ENCODE measurements at places on chromosomes 1 and 21.

GRCh38 chr1:165052936-165053335 lies 303.6 kb downstream of the LMX1A start:
- DNase-seq, result no peak

GRCh38 chr1:34500451-34500850 lies 254.4 kb upstream of the GJB5 start:
- DNase-seq, result no peak

DNA sequence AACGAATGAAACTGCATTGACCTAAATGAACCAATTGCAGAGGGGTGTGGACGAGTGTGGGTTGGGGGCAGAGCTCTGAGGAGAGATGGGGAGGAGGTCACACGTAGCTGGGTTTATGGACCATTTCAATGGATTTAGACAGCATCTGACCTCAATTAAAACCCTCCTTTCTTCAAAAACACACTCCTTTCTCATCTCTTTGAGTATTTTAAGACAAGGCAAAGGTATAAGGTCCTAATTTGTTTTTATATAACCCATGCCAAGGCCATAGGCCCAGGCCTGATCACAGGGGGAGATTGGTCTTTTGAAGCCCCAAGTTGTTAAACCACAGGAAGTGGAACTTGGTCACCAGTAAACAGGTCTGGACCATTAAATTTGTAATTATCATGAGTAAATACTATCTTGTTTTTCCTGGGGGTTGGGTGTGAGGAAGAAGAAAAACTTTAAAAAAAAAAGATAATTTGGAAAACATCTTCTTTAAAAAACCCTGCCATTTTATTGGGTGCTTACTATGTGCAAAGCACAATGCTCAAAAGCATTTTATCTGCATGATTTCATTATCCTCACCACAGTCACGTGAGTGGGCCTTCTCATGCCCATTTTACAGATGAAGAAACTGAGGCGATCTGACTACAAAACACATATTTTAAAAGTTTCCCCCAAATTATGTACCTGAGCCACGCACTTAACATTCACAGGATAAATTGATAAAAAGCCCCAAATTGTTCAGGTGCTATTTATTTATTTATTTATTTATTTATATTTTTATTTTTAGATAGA lies 8.9 kb upstream of the INAVA start:
- DNase-seq, result no peak

GRCh38 chr21:32423320-32424190 lies 11.0 kb downstream of the EVA1C start:
- DNase-seq, result no peak

GRCh38 chr1:53366901-53367502 lies 39.1 kb upstream of the LRP8 start:
- DNase-seq, result no peak

GRCh38 chr21:36481639-36482038 lies 1.7 kb upstream of the CLDN14 start:
- no peak for DNase-seq

Data from stimulated activated CD8-positive, alpha-beta memory T cell treated with anti-CD3 and anti-CD28 coated beads, Interleukin-15, amount 100 ng/mL, for 4 hours (primary cell).